ENCODE measurements at places on chromosomes 5 and 9.

DNA sequence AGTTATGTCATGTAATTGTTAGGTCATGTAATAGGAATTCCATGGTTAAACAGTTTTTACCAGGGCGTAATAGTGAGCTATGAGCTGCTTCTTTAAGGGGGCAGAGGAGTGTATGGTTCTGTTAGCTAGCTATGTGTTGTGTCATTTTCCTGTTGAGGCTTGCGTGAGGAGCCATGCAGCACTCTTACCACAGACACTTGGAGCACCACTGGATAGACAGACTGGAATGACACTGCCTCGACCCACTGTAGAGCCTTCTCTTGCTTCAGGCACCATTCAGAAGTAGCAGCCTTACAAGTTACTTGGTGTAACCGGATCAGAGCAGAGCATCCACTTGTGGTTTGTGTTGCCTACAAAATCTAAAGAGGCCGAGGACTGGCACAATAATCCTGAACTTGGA is 28.3 kb upstream of the STOM start:
- DNase-seq: no peak

DNA sequence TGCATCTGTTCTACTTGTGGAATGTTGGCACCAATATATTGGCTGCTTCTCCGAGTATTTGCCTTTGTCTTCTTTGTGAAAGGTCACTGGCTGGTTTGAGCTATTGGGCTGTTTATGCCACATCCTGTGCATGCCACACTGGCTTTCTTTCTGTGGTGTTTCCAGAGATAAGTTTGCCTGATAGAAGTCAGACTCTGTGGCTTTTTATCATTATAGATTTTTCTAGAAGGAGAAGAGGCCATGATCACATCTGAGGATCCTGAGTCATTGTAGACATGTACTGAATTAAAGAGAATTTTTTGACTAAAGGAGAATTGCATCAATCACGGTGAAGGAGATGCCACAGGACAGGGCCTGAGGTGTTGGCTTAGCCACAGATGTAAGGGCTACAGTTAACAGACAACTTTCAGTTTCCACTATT is 26.5 kb upstream of the CDKN2B start:
- no peak for DNase-seq

DNA sequence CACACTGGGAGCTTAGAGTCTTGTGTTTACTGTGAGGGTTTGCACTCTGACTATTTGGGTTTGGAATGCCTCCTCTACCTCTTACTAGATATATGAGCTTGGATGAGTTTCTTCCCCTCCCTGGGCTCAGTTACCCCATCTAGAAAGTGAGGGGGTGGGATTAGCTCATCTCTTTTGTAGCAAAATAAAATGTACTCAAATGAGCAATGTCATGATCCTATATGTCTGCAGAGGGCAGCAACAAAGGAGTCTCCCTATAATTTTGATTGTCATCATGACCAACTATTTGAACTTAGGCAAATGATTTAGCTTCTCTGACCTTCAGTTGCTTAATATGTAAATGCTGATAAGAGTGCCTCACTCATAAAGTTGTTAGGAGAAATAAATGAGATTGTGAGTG is 109.0 kb downstream of the DPYSL3 start:
- no peak for DNase-seq

- no peak for DNase-seq
Observed at GRCh38 chr5:142305211-142305610, 19.6 kb downstream of the SPRY4 start.

Measured in activated CD4-positive, alpha-beta T cell treated with anti-CD3 and anti-CD28 coated beads for 4 hours (primary cell).